Stimulated activated CD4-positive, alpha-beta T cell treated with anti-CD3 and anti-CD28 coated beads, Interleukin-2, amount 100 ng/mL, for 24 hours (primary cell): ENCODE measurements at places on chromosomes 4 and X.

DNA sequence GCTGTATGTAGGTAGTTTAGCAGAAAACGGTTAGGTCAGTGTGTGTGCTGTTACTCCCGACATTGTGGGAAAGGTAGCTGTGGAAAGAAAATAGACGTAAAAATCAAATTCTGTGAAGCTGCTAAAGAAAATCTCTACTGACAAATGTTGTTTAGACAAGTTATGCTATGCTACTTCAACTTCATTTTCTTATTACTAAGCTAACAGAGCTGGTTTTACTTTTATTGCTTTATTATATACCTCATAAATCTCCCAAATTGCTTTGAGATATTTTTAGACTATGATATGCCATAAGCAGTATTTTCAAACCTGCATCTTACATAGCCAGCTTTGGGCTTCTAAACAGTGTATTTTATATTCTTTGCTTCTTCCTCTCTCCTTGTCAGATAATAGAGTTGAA is 108.2 kb upstream of the PACRGL start:
- no peak for DNase-seq

DNA sequence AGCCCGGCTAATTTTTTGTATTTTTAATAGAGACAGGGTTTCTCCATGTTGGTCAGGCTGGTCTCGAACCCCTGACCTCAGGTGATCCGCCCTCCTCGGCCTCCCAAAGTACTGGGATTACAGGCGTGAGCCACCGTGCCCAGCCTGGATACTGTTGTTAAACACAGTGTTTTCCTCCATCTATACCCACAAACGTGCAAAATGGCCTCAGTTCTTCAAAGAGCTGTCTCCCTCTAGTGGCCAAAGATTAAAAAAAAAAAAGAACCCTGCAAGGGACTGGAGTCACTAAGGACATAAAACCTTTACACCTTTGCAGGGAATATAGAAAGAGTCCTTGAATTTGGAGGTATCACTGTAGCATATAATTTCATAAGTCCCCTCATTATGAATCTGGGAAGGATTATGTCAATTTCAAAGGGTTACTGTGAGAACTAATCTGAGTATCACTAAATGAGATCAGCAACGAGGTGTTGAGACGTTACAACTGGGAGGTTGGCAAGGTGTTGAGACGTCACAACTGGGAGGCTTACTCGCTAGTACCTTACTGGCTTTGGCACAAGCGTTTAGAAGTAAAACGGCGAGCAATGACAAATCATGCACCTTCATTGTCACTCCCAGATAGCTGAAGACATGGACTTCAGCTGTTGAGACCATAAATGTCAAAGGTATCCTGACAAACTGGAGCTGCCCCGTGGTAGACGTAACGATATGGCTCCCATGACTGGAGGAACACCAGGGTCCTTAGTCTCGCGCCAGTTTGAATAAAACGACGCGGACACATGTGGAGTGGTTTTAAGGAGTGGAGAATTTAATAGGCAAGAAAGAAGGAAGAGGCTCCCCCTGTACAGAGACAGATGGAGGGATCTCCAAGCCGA is 33.4 kb upstream of the ENPP6 start:
- no peak for DNase-seq

DNA sequence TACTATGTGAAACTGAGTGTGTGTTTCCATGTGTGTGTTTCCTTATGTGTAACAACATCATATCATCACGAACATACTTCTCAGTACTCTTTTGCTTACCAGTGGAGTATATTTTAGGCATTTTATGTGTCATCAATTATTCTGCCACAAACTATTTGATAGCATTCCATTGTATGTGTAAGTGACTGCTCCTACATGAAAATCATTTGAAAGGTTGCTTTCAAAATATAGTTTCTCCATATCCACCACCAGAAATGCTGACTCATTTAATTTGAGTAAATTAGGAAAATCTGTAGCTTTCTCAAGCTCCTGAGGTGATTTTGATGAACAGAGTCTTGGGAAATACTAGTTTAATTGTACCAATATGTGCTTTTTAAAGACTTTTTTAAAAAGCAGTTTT is 376.2 kb downstream of the PCDH18 start:
- DNase-seq, result no peak

GRCh38 chrX:154731184-154731583 is 19.7 kb downstream of the GAB3 start:
- DNase-seq, result no peak

GRCh38 chrX:31199840-31200114 is 127.9 kb upstream of the FTHL17 start:
- DNase-seq, result no peak

GRCh38 chr4:128451270-128451905 is 163.8 kb upstream of the PGRMC2 start:
- DNase-seq, result no peak

GRCh38 chr4:7212101-7212674 is 19.9 kb downstream of the SORCS2 start:
- no peak for DNase-seq

DNA sequence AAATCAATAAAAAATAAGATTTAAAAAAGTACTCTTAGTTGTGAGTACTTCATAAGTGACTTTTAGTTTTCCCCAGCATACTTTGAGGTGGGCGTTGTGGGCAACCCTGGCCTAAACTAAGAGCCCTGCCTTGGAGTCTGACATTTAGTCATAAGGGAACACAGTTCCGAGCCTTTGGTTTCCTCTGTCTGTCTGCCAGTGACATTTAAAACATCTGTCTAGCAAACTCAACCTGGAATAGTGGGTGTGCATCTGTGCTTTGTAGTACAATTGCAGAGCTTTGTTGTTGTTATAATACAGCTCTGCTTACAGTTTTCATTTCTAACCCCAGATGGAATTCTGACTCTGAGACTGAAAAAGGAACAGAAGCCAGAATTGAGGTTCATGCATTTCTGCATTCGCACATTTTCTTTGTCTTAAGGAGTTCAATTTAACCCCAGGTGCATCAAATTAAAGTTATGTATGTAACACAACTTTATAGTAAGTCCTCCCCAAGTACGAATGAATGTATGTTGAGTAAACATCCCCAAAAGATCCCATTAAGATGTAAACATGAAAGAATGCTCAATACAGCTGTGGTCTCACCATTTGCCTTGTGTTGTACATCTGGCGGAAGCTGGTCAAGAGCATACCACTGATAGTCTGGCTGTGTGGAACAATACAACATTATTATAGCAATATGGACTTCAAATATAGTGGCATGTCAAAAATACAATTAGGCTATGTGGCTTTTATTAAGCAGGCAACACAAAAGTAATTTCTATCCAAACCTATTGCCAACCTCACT is 25.9 kb downstream of the TNIP3 start:
- peak; percentile 39 for DNase-seq

DNA sequence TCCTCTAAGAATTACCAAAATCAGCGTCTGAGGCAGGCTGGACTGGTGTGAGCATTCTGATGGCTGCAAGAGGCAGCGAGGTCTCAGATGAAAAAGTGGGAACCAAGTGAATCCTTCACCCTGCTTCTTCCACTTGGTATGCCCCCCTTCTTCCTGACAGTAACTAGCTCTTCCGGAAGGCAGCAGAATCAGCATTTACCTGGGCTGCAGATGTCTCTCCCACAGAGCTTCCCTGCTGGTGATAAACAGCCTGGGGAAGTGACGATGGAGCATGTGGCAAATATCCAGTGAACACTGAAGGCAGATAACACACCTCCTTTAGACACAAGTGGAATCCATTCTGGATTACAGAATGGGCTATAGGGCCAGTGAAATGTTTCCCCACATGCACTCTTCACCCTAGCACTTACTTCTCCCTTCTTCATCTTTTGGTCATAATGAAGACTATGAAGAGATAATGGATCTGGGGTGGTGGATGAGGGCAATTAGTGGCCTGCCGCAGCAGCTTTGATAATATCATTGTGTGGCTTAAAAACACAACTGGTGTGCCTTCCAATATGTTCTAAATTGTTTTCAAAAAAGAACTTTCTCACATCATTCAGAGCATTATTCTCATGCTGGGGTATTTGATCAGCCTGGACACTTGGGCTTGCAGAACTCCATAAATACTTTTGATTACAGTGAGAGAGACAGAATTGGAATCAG is 60.8 kb upstream of the TBC1D9 start:
- no peak for DNase-seq
